Choroid plexus epithelial cell (primary cell): ENCODE measurements at places on chromosomes 13 and 19.

- peak; percentile 31 for DNase-seq
These were observed 28.7 kb upstream of the KCTD15 start for GRCh38 chr19:33767898-33768413.

DNA sequence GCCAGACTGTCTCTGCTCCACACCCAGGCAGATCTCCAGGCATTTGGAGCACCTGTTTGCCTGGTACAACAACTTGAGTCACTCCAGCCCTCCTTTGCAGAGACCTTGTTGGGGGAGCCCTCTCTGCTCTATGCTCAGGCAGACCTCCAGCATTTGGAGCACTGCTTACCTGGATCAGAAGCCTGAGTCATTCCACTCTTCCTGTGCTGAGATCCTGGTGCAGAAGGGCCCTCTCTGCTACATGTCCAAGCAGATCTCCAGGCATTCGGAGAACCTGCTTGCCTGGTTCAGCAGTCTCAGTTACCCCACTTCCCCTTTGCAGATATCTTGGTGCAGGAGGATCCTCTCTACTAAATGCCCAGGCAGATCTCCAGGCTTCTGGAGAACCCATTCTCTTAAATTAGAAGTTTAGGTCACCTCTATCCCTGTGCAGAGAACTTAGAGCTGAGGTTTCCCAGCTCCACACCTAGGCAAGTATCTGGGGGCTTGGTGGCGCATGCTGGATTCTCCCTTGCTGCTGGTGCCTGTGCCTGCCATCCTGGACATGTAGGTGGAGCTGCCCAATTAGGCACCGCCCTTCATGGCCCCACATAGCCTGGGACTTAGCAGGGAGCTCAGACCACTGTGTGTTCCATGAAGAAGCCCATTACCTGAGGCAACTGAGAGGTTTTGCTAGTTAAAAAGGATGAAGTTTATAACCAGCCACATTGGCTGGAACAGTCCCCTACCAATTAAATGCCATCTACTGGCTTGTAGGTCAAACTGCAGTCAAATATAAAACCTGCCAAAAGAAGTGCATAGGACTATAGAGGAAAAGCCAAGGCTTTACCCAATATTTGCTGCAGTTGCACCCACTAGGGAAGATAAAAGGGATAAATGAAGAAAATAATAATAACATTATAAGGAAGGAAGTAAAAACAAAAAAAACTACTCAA, 97.6 kb upstream of the SLITRK6 start:
- peak; percentile 15 for DNase-seq

DNA sequence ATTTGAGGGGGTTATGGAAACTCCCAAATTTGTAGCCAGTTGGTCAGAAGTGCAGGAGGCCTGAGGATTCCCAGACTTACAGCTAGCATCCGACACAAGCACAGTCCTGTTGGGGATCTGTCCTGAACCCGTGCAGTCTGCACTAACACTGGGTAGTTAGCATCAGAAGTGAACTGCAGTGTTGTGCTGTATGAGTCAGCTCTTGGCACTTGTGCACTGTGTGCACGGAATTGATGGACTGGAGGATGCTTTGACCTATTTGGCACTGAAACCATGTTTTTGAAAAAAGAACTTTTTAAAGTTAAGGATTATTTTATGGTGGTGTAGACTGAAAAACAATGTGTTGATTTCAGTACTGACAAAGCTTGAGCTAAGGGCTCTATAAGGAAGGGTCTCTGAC, 279.0 kb downstream of the NHLRC3 start:
- peak; percentile 84 for DNase-seq

GRCh38 chr13:114010401-114011101, 36.7 kb upstream of the C13orf46 start:
- no peak for DNase-seq

DNA sequence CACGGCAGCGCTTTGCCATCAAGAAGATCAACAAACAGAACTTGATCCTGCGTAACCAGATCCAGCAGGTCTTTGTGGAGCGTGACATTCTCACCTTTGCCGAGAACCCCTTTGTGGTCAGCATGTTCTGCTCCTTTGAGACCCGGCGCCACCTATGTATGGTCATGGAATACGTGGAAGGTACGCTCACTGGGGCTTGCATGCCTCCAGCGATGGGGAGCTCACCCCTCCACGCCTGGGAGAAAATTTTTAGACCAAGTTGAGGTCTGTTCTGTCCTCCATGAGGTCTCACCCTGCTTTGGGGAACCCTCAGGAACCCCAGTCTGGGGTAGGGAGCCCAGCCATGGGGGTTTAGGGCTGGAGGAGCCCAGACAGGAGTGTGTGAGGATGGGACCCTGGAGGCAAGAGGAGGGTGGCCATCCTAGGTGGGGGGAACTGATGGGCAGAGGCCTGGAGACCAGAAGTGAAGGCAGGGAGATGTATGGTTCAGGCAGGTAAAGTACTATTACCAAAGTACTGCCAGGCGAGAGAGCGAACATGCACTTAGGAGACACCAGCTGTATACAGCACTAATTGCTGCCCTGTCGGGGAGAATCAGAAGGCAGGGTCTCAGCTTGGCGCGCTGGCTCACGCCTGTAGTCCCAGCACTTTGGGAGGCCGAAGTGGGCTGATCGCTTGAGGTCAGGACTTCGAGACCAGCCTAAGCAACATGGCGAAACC, 22.3 kb upstream of the PIK3R2 start:
- no peak for DNase-seq

DNA sequence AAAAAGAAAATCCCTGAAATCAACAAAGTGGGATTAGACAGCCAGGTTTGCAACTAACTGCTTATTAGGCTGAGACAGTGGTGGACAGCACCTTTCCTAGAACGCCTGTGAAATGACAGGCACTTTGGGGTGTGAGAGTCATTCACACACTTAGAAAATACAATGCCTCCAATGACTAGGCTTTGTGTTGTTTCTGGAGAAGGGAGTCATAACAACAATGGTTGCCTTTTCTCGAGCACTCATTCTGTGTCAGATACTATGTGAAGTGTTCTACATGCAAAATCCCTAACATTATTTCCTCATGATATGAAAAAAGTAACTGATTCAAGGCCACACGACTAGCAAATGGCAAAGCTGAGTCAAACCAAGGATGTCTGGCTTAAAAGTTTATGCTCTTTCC, 41.2 kb downstream of the SACS start:
- no peak for DNase-seq
